Activated B cell treated with CpG ODN at 0.5 μM for 24 hours (primary cell): ENCODE measurements at places on chromosomes 3 and 15. TPM values are rescaled to one million over a fixed set of nuclear protein-coding genes. Genes with fewer than 3 reads are reported as not detected.

MITF gene
- 0.32 TPM in 1 of 2 replicates, not detected in the other for total RNA-seq

TM6SF1 gene
- total RNA-seq, result 3.9 and 4.1 TPM in 2 replicates

DNA sequence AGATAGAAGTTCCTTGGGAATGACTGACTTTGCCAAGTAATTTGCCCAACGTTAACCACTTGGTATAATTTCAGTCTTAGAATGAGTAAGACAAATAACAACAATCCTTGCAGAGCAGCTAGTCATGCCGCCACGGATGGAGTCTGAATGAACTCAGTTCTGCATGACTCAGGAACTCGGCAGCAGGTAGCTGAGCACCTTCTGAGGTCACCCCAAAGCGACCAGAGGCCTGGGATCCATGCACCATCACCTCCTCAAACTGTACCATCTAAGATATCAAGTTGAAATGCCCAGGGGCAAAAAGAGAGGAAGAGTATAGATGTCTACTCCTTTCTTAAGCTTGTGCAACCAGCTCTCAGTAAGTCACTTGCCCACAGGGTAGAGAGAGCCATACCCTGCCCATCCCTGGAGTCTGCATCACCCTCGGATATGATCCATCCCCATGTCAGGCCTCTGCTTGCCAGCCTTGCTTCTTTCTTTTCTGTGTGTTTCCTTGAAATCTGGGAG, 8.5 kb upstream of the CDCP1 start:
- H3K4me1 ChIP-seq, result no peaks in the 10 kb centered on the region
- no peak for DNase-seq
- H3K36me3 ChIP-seq, result no peaks in the 10 kb centered on the region
- H3K27ac ChIP-seq, result no peak overlapping the region
- H3K27me3 ChIP-seq, result peaks cover 19% of the 10 kb centered on the region

GRCh38 chr3:117234331-117234730, 524.8 kb downstream of the TUSC7 start:
- H3K27ac ChIP-seq, result no peak overlapping the region
- no peak for DNase-seq
- H3K27me3 ChIP-seq, result no peaks in the 10 kb centered on the region
- H3K4me1 ChIP-seq, result no peaks in the 10 kb centered on the region
- no peaks in the 10 kb centered on the region for H3K36me3 ChIP-seq
- H3K4me3 ChIP-seq, result no peak overlapping the region

FGF12 gene
- not detected in 2 replicates for total RNA-seq

ZBTB20 gene
- 76.2 and 91.2 TPM in 2 replicates for total RNA-seq

GRCh38 chr3:157542711-157543500, 39.7 kb upstream of the VEPH1 start:
- no peaks in the 10 kb centered on the region for H3K36me3 ChIP-seq
- H3K27me3 ChIP-seq, result peaks cover 32% of the 10 kb centered on the region
- DNase-seq, result no peak
- no peak overlapping the region for H3K4me3 ChIP-seq
- no peak overlapping the region for H3K27ac ChIP-seq

GRCh38 chr3:46615050-46615775, 2.9 kb downstream of the FAM240A start:
- H3K27ac ChIP-seq, result no peak overlapping the region
- H3K4me3 ChIP-seq, result no peak overlapping the region
- no peak for DNase-seq

- no peak for DNase-seq
- peaks cover 7% of the 10 kb centered on the region for H3K27me3 ChIP-seq
- H3K4me3 ChIP-seq, result no peak overlapping the region
- no peaks in the 10 kb centered on the region for H3K4me1 ChIP-seq
These were observed 91.1 kb upstream of the ALDH1A3 start for GRCh38 chr15:100788418-100789105.

DNA sequence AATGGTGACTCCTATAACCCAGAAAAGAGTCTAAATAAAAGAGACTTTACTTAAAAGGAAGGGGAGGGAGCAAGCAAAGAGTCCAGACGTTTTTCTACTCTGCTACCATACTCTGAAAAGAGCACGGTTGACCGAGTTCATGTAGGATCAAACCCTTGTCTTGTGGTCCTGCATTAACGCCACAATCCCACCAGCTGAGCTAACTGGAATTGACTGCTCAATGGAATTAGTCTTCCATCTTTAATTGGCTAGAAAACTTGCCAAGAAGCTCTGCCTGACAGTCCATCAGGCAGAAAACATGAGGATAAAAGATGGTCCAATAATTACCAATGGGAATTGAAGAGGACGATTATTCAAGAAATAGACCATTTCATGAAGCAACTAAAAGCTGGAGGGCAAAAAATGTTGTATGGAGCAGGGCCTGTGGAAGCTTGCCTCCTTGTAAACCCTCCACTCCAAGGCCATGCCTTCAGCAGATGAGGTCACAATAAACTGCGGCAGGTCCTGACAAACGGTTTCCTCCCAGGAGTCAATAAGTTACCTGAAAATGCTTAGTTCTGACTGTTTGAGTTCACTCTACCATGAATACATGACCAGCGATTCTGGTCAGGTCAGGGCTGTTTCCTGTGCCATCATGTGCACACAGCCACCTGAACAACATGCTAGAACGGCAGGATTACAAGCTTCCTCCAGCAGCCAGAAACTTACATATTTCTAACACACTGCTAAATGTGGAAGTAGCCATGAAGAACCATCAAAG, 35.6 kb upstream of the ARHGEF3 start:
- no peaks in the 10 kb centered on the region for H3K36me3 ChIP-seq
- DNase-seq, result no peak
- peaks cover 4% of the 10 kb centered on the region for H3K4me1 ChIP-seq
- no peak overlapping the region for H3K4me3 ChIP-seq

GRCh38 chr3:194806991-194807630, 121.4 kb downstream of the FAM43A start:
- no peaks in the 10 kb centered on the region for H3K36me3 ChIP-seq
- no peak overlapping the region for H3K27ac ChIP-seq
- peaks cover 20% of the 10 kb centered on the region for H3K27me3 ChIP-seq
- H3K4me3 ChIP-seq, result no peak overlapping the region
- DNase-seq, result no peak
- H3K4me1 ChIP-seq, result peaks cover 21% of the 10 kb centered on the region

LMOD3 gene
- total RNA-seq, result not detected in 2 replicates

DNA sequence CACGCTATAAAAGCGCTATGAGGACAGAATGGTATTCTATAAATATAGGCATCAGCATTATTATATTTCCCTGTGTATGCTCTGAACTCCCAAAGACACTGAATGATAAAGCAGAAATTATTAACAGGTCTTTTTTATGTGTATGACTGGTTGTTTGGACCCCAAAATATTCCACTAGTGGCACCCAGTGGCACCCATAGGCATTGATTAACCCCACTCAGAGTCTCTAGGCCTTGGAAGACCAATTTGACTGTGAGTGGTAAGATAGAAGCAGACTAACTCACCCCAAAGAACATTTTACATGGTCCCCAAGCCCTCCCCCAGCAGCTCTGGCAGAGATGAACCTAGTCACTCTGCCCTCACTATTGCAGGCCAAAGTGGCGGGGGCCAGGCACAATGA, 45.4 kb upstream of the UBE2E1 start:
- no peaks in the 10 kb centered on the region for H3K36me3 ChIP-seq
- no peak overlapping the region for H3K27ac ChIP-seq
- H3K4me1 ChIP-seq, result peaks cover 34% of the 10 kb centered on the region
- H3K4me3 ChIP-seq, result no peak overlapping the region
- H3K27me3 ChIP-seq, result no peaks in the 10 kb centered on the region

DNA sequence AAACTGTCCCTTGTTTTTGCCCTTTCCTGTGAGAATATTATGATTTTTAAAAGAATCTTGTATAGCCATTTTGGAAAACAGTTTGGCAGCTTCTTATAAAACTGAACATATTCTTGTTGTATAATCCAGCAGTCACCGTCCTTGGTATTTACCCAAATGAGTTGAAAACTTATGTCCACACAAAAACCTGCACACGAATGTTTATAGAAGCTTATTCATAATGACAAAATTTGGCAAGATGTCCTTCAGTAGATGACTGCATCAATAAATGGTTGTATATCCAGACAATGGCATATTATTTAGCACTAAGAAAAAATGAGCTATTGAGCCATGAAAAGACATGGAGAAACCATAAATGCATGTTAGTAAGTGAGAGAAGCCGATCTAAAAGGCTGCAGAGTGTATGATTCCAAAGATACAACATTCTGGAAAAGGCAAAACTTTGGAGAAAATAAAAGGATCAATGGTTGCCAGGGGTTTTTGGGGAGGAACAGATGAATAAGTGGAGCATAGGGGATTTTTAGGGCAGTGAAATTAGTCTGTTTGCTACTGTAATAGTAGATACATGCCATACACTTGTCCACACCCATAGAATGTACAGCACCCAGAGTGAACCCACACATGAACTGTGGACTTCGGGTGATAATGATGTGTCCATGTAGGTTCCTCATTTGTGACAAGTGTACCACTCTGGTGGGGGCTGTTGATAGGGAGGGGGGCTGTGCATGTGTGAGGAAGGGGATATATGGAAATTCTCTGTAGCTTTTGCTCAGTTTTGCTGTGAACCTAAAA, 31.7 kb downstream of the LIMD1 start:
- H3K36me3 ChIP-seq, result peaks cover 25% of the 10 kb centered on the region
- no peak for DNase-seq
- peaks cover 49% of the 10 kb centered on the region for H3K4me1 ChIP-seq
- no peak overlapping the region for H3K27ac ChIP-seq
- H3K4me3 ChIP-seq, result no peak overlapping the region

SH3GL3 gene
- not detected in 2 replicates for total RNA-seq

- no peaks in the 10 kb centered on the region for H3K36me3 ChIP-seq
- no peak overlapping the region for H3K4me3 ChIP-seq
- peaks cover 5% of the 10 kb centered on the region for H3K27me3 ChIP-seq
- peaks cover 22% of the 10 kb centered on the region for H3K4me1 ChIP-seq
These were observed 243.6 kb downstream of the EDEM1 start for GRCh38 chr3:5431146-5431545.

EFHB gene
- total RNA-seq, result 0.84 TPM in 1 of 2 replicates, not detected in the other

DNA sequence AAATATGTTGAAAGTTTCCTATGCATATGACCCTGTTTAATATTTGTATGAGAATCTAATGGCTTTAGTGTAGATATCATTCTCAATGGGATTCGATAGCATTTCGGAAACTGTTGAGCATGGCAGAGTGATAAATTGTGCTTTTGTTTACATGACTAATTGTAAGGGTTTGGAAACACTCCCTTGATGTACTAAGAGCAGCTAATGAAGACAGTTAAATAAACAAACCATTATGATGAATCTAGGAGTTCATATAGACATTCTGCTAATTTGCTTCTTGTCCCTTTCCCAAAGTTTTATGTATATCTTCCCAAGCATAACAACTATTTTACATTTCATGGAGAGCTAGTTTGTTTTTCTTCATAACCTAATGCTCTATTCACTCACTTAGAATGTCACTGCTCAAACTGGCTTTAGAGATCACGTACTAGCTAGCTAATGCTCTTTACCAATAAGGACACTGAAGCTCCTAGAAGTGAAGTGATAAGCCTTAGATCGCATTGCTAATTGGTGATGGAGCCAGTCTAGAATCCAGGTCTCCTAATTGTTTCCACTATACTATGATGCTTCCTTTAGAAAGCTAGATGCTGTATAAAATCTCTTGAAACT, 140.8 kb downstream of the TP63 start:
- no peaks in the 10 kb centered on the region for H3K4me1 ChIP-seq
- no peak overlapping the region for H3K27ac ChIP-seq
- no peak for DNase-seq

DNA sequence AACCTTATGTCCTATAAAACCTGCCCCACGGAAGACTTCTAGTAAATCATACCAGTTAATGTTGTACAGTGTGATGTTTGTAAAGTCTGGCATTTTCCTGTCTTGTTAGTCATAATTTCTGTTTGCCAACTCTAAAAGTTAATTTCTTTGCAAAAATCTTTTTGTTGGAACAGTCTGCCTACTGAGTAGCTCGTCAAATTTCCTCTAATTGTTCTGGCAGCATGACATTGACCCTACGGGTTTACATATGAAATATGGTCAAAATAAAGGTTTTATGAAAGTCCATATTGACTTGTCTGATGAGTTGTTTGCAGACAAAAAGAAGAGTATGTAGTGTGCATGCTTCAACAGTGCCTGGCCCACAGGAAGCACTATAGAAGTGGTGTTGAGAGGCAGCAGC, 79.8 kb upstream of the SOX2 start:
- no peak overlapping the region for H3K27ac ChIP-seq
- H3K27me3 ChIP-seq, result no peaks in the 10 kb centered on the region
- H3K4me1 ChIP-seq, result no peaks in the 10 kb centered on the region
- no peak for DNase-seq
- H3K4me3 ChIP-seq, result no peak overlapping the region

SLC6A1 gene
- total RNA-seq, result not detected in 2 replicates

GRCh38 chr3:107753976-107754375, 231.2 kb downstream of the BBX start:
- H3K4me1 ChIP-seq, result no peaks in the 10 kb centered on the region
- no peak overlapping the region for H3K27ac ChIP-seq
- no peak for DNase-seq
- peaks cover 69% of the 10 kb centered on the region for H3K36me3 ChIP-seq

GRCh38 chr3:42960282-42960681, 18.8 kb upstream of the GASK1A start:
- H3K27ac ChIP-seq, result no peak overlapping the region
- H3K4me3 ChIP-seq, result no peak overlapping the region
- no peaks in the 10 kb centered on the region for H3K4me1 ChIP-seq
- no peak for DNase-seq
- no peaks in the 10 kb centered on the region for H3K36me3 ChIP-seq
- peaks cover 15% of the 10 kb centered on the region for H3K27me3 ChIP-seq

DNA sequence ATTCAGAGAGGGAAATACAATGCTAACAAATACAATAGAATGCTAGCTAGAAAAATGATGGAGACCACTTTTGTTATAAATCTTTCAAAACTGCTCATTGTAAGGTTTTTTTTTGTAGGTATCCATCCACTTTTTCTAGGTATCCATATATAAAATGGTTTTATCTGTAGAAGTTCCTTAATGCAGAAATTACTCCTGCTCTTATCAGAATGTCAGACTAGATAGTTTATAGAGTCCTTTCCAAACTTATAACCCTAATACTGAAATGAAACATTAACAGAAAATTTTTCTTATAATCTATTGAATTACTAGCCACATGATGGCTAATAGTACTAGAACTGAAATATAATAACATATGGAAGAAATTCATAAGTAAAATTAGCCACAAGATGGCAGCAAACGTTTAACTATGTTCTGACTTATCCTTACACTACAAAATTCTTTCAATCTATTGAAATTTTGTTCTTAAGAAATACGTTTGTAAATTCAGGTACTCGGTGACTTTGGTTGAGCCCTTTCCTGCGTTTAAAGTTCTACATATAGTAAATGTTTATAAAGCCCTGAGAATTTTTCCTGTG, 58.5 kb downstream of the ECT2 start:
- H3K27me3 ChIP-seq, result no peaks in the 10 kb centered on the region
- no peak overlapping the region for H3K4me3 ChIP-seq
- DNase-seq, result no peak
- peaks cover 5% of the 10 kb centered on the region for H3K36me3 ChIP-seq
- no peaks in the 10 kb centered on the region for H3K4me1 ChIP-seq
- no peak overlapping the region for H3K27ac ChIP-seq

LTF gene
- total RNA-seq, result 0.10 TPM in 1 of 2 replicates, not detected in the other
